ENCODE measurements at places on chromosomes 5 and 9.

DNA sequence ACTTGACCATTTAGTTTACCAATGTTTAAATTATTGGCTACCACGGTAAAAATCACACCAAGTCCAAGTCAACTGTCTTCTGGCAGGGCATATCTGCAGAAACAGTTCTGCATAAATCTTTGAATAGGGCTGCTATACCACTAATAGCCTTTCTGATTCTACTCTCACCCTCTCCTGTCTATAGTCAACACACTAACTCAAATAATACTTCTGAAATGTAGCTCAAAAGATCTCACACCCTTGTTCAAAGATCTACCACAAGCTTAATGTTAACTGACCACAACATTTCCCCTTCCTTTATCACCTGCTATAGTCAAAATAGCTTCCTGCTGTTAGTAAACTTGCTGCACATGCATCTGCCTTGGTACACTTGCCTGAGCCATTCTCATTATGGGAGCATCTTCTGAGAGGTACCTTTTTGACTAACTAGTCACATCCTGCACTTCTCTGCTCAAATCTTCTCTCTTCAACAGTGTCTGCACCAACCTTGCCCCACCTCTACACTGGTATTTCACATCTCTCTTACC lies 319.4 kb downstream of the CDH10 start:
- DNase-seq: no peak

DNA sequence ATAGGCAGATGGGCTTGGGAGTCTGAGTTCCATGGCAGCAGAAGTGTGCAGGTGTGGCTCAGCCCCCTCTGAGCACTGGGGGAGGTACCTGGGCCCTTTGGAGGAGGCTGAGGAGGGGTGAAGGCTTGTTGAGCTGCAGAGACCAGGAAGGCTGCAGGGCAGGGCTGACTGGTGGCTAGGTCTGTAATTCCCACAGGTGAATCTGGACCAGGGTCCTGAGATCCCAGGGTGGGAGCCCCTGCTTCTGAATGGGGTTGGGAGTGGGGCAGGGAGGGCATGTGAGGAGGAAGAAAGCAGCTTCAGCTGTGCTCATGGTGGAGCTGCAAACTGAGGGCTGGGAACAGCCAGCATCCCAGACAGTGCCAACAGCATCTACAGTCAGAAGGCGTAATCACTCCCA lies 111.1 kb downstream of the CACNA1B start:
- no peak for DNase-seq

DNA sequence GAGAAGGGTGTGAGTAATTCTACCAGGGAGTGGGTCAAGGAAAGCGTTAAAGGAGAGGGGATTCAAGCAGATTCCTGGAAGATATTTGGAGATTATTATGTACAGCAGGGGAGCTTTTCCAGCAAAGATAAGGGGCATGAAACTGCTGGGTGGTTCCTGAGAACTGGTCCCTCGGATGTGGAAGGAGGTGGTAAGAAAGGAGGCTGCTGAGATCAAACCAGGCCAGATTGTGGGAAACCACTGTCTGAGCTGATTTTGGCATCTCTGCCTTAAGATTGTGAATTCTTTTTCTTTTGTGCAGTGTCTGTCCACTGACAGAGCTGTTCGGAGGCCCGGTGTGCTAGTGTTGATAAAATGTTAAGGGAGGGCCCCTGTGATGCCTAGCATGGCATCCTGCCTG lies 45.4 kb downstream of the SNX30 start:
- no peak for DNase-seq

DNA sequence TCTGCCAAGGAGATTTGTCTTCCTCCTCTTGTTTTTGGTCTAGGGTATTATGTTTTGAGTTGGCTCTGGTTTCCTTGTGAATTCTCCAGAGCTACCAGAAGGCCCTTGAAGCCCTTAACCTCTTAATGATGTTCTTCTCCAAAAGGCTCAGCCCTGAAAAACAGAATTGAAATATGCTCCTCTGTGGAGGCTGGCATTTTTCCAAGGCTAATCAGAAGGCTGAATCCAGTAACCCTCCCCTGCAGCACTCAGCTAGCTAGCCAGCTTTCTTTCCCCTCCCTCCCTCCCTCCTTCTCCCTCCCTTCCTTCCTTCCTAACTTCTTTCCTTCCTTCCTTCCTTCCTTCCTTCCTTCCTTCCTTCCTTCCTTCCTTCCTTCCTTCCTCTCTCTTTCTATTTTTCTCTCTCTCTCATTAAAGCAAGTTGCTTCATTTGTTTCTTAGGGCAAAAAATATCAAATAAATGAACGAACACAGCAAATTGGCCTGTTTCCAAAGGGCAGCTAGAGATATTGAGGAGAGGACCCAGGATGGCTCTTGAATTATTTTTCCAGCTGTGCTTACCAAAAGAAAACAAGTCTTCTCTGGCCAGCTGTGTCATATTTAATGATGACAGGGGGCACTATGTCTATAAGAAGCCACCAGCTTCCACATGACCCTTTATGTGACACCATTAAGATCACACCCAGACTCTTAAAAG lies 38.7 kb downstream of the JAKMIP2 start:
- DNase-seq: no peak

- DNase-seq: no peak
Measured at GRCh38 chr5:111129938-111130337, 37.8 kb downstream of the WDR36 start.

- DNase-seq: no peak
Measured at GRCh38 chr5:96885518-96886338, 9.4 kb downstream of the ERAP2 start.

DNA sequence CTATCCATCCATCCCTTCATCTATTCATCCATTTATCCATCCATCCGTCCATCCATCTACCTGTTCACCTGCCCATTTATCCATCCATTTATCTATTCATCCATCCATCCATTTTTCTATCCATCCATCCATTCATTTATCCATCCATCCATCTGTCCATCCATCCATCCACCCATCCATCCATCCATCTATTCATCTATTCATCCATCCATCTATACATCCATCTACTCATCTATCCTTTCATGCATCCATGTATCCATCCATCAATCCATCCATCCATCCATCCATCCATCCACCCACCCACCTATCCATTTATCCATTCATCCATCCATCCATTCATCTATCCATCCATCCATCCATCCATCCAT lies 10.8 kb downstream of the COL27A1 start:
- no peak for DNase-seq
